Dermis microvascular lymphatic vessel endothelial cell (primary cell): ENCODE measurements at places on chromosomes 3 and 15.
A peak's percentile ranks its signal among the peaks of the same experiment; 100 is the strongest.

- DNase-seq = no peak
These were observed 12.1 kb upstream of the RAD18 start for GRCh38 chr3:8975081-8976020.

DNA sequence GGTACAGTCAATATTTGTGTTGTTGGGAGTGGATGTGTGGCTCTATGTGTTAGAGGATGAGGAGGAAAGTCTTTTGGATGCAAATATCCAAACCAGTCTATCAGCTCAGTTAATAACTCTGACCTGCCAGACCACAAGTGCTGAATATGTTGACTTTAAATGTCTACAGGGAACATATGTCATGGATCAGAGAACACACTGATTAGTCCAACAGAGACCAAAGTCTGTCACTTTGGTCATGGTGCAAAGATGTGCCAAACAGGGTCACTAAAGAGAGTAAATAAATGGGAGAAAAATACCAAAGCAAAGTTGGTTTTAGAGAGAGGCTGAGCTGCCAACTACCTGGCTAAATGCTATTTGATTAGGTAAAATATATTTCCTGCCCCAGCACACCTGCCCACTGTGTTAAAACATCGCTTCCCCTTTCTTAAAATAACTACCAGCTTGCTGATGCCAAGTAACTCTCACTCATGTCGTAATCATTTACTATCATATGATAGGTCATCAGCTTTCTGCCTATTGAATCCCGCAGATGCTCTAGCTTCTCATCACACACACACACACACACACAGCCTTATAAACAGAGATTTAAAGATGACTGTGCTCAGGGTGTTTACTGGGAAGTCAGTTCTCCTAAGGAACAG, 173.3 kb downstream of the PDZRN3 start:
- no peak for DNase-seq

GRCh38 chr3:37924453-37924852, 62.8 kb downstream of the CTDSPL start:
- DNase-seq = no peak

- no peak for DNase-seq
These were observed 178.3 kb downstream of the KBTBD8 start for GRCh38 chr3:67176396-67176795.

- no peak for DNase-seq
These were observed 90.9 kb upstream of the AGBL1 start for GRCh38 chr15:85988741-85989140.

DNA sequence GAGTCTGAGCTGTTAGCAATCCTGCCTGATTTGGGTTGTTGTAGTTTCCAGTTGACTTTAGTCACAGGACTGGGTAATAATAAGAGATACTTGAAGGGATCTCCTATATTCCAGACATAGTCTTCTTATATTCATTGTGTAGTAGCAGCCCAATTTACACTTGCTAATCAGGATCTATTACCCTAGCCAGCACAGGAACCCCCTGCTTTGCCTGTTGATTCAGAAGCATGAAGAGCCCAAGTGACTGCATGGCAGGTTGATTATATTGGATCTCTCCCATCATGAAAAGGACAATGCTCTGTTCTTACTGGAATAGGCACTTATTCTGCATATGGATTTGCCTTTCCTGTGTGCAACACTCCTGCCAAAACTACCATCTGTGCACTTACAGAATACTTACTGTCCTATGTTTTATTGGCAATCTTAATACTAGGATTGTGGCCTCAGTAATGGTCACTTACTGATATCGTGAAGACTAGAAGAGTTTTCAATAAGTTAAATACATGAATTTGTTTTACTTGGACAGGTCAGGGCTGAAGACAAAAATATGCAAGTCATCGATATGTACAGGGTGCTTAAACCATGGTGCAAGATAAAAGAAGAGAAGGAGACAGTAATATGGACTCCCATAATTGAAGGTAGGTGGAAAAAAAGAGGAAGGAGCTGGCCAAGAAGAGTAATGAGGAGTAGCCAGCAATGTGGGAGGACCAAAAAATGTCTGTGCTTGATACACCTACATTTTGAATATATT, 304.1 kb downstream of the MCTP2 start:
- no peak for DNase-seq

- DNase-seq = no peak
These were observed 100.8 kb downstream of the KLF13 start for GRCh38 chr15:31427411-31427810.

GRCh38 chr3:50405249-50405648, 45.9 kb upstream of the TMEM115 start:
- peak; percentile 34 for DNase-seq

GRCh38 chr15:99029341-99030144, 22.0 kb upstream of the PGPEP1L start:
- DNase-seq = no peak

GRCh38 chr3:13214847-13215472, 141.7 kb upstream of the IQSEC1 start:
- DNase-seq = no peak

GRCh38 chr15:94324117-94324826, 92.9 kb downstream of the MCTP2 start:
- peak; percentile 69 for DNase-seq

- DNase-seq = no peak
These were observed 25.5 kb upstream of the TMOD3 start for GRCh38 chr15:51803965-51804364.

GRCh38 chr3:26703519-26703918, 80.9 kb downstream of the LRRC3B start:
- DNase-seq = no peak

DNA sequence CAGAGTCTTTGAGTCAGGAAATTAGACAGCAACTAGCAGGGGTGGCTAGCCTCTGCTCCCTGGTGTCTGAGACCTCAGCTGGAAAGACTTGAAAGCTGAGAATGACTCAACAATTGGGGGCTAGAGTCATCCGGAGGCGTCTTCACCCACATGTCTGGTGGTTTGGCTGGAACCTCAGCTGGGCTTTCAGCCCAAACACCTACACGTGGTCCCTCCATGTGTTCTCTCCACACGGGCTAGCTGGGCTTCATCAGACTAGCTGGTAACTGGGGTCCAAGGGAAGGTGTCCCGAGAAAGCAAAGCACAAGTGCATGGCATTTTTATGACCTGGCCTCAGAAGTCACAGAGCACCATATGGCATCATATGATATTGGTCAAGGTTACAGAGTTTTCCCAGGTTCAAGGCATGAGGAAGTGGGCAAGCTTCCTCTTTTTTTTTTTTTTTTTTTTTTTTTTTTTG, 19.9 kb upstream of the ABHD2 start:
- no peak for DNase-seq

DNA sequence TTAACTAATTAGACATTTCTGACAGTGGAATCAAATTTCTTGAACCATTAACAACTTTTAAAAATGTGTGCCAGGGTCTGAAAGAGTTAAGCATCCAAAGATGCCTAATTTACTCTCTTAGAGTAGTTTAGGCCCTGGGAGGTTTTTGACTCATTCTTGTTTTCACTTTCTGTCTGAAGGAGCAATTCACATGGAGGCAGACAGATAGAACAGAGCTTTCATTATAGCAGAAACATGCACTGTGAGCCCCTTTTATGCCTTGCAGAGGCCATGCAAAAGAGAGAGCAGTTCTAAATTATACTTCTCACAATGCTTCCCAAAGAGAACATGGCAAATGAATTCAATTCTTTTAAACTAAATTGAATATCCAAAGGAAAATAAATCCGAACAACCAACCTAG, 554.8 kb downstream of the MFSD1 start:
- no peak for DNase-seq

DNA sequence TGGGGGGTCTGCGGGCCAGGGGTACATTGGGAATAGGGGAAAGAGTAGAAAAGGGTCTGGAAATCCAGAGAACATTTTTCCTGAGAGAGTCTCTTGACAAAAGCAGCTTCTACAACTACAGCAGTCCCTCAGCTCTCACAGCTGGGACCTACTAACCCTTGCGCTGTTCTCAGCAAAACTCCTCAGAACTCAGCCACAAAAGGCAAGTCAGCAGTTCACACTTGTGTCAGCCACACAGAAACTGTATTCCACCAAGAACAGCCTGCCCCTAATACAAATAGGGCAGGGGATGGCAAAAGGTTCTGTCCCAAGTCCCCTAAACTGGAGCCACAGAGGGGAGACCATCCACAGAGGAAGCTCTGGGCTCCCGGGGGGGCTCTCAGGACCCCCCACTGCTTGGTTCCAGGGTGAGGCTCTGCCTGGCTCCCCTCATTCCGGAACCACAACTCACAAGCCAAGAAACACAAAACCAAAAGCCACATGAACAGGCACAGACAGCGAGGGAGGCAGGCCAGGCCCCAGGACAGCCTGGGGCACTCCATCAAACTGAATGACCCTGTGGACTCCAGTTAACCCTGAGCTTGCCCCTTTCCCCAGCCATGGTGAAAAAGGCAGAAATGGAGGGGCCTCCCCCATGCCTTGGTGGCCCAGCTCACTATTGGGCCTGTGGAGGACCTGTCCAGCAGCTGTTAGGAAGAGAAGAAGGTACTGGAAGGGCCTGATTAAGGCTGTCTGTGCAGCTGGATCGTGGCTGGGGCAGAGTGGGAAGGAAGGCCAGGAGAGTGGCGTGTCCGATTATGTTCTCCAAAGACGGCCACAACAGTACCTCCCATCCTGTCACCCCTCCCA, 162.0 kb downstream of the CHSY1 start:
- DNase-seq = no peak

GRCh38 chr15:100338971-100339444, 2.8 kb downstream of the ADAMTS17 start:
- DNase-seq = peak; percentile 52

DNA sequence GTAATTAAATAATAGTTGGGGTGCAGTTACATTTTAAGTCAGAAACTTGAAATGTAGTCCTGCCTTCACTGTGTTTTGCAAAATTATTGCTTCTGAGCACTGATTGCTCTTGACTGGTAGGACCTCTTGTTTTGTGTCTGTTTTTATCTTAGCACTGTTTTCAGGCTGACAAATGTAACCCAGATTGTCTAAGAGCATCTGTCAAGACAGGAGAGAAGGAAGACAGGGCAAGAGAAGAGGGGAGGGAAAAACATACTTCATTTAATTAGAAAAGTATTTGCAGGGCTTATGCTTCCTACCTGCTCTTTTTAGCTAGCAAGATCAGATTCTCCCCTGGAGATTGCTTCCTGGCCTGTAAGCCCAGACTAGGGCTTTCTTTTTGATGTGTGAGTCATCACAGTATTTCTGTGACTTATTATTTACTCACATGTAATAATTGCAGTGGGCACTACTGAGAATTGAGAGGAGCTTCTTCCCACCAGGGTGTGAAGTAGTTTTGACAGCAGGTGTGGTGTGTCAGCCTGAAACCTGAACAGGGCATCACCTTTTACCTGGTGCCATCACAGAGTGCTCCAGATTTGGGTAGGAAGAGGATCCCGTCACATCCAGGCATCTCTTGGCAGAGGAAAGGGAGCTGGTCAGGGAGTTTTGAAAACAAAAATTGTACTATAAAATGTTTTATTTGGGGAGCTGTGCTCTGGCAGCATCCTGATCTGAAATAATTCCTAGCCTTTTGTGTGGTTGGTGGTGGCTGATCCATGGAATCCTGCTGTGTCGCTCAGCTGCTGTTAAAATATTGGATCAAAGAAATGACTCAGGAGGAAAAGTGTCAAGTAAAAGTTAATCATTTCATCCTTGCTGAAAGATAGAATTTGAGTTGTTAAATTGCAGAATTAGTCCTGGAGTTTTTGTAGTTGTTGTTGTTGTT, 98.2 kb downstream of the TMEM108 start:
- no peak for DNase-seq

GRCh38 chr3:192611411-192611810, 115.9 kb downstream of the FGF12 start:
- DNase-seq = no peak

GRCh38 chr3:187750006-187750512, 4.8 kb upstream of the BCL6 start:
- DNase-seq = peak; percentile 61

DNA sequence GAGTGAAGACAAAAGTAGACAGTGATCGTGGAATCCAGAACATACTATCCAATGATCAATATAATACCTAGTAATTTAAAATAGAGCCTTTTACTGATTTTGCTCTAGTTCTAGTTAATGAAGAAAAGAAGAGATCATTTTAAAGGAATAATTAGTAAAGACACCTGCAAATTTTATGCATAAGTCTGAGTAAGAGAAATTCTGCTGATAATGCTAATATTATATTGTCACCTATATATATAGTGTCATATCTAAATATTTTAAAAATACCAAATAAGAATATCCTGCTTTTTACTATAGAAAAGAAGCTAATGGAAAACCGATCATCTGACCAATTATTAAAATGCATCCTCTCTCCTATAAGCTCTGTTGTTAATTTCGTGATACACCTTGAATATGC, 152.1 kb downstream of the CNTN4 start:
- DNase-seq = no peak

- no peak for DNase-seq
These were observed 14.3 kb upstream of the ADPGK start for GRCh38 chr15:72797834-72798233.

- DNase-seq = no peak
These were observed 120.0 kb downstream of the EEFSEC start for GRCh38 chr3:128273109-128273840.

- DNase-seq = no peak
These were observed 66.4 kb upstream of the MYO5C start for GRCh38 chr15:52361975-52362494.

DNA sequence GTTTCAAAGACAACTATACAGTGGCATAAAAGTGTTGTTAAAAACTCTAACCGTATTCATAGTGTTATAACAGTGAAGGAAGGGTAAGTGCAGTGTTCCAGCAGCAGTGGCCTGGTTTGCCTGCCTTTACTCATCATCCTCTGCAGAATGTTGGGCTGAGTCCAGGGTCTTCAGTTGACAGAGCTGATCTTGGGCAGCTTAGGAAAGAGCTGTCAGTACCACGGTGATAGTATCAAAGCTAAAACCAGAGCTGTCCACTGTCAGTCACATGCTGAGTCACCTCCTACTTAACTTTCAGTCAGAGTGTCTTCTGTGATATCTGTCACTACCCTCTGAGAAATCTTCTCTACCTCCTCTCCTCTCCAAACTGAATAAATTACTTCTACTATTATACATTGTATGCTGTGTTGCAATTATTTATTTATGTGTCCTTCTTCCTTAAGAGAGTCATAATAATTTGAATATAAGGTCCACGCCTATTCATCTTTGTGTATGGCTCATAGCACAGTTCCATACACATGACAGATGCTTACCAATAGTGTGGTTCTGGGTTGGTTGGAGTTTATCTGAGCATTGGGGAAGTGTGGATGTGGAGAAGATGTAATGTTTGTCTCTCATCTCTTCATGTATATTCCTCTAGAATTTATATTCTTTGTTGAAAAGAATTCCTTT, 242.1 kb downstream of the ZIC1 start:
- DNase-seq = no peak

GRCh38 chr15:47265686-47266085, 451.6 kb upstream of the SEMA6D start:
- DNase-seq = no peak

DNA sequence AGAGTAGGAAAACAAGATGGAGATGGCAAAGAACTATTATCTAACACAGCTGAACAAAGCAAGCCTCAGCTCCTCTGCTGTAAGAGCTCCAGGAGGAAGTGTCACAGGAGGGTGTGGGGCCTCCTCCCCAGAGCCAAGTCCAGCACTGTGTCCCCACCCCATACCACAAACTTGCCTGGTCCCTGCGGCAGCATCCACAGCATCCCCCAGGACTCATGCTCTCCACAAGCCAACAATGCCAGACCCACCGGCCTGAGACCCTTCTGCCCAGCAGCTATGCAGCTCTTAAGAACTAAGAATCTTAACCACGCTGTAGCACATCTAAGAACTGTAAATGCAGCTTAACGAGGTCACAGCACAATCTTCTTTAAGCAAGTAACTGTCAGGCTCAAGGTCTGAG, 9.1 kb downstream of the RBM15B start:
- DNase-seq = no peak

- DNase-seq = no peak
These were observed 20.3 kb upstream of the ZDHHC23 start for GRCh38 chr3:113927556-113927955.

- no peak for DNase-seq
These were observed 259.2 kb downstream of the C3orf38 start for GRCh38 chr3:88408935-88409334.
